Dermis blood vessel endothelial cell (primary cell): ENCODE measurements at places on chromosomes 11 and 22. TPM values are rescaled to one million over a fixed set of nuclear protein-coding genes. Genes with fewer than 3 reads are reported as not detected.

Gene PITPNM1
- 4.8 and 10.7 TPM in 2 replicates for total RNA-seq

Gene HOATZ
- not detected in 2 replicates for total RNA-seq

DNA sequence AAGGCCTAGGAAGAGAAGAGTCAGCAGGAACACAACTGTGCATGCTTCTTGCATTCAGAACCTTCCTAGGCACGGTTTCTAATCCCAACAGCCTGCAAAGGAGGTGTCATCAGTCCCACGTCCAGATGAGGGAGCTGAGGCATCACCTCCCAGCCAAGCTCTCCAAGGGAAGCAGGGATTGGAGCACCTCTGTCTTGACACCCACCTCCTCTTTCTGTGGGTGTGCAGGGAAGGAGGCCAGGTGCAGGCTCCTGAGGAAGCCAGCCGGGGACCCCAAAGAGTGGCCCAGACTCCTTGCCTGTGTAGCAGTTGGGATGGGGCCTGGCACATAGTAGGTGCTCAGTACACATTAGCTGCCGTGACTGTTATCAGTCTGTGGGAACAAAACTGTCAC, 2.0 kb downstream of the PNPLA5 start:
- DNase-seq, result no peak

Gene KCNQ1OT1
- 0.70 and 1.5 TPM in 2 replicates for total RNA-seq

GRCh38 chr11:64764040-64764611, 4.4 kb upstream of the PYGM start:
- DNase-seq, result no peak

DNA sequence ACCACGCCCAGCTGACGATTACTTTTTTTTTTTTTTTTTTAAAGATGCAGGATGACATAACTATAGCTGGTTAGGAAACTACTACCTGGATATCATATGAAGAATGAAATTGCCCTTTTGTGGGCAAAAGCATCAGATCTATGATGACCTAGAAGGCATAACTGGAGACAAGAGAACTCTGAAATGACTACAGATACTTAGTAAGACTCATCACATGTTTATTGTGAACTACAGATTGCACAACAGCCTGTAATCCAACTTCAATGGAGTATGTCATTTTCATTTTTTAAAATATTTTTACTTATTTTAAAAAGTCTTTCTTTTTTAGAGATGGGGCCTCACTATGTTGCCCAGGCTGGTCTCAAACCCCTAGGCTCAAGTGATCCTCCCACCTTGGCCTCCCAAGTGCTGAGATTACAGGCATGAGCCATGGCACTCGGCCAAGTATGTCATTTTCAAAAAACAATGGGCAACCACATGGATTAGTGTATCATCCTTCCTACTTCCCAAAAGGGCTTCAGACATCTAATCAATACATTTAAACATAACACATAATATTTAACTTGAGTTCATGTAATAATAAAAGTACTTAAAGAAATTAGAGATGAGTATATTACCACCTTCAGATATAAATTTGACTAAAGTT, 3.3 kb downstream of the MTMR2 start:
- DNase-seq, result peak; percentile 45

Gene MS4A15
- total RNA-seq, result not detected in 2 replicates

Gene HYLS1
- 9.0 and 10.6 TPM in 2 replicates for total RNA-seq

Gene MED19
- 13.1 and 17.6 TPM in 2 replicates for total RNA-seq

Gene SMC1B
- total RNA-seq, result not detected in 2 replicates

Gene LRRC75B
- total RNA-seq, result 3.4 and 6.3 TPM in 2 replicates

DNA sequence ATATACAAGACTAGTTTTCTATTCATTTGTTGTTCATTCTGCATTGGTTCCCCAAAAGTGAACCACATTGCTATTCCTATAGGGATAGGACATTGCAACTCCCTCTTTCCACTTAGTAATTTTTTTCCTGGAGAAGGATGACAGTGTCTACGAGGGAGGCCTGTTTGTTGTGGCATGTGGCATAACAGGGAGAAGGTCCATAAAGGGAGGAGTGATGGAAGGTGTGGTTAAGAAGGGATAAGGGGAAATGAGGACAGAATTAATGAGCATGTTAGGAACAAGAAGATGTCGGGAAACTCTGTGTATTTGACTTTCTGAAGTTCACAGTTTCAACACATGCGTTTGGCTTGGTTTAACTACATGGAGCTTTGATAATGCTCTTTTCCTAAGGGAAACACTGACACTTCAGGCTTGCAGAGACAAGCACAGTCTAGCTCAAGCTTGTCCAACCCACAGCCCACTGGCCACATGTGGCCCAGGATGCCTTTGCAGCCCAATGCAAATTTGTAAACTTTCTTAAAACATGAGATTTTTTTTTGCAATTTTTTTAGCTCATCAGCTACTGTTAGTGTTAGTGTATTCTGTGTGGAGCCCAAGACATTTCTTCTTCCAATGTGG, 149.7 kb downstream of the TRPC6 start:
- DNase-seq, result no peak

GRCh38 chr11:104858882-104859775, 39.1 kb downstream of the CASP12 start:
- DNase-seq, result no peak

GRCh38 chr11:61716478-61717285, 35.8 kb upstream of the MYRF start:
- DNase-seq, result peak; percentile 47

- peak; percentile 56 for DNase-seq
Observed at GRCh38 chr11:65488273-65489034, 10.4 kb upstream of the MALAT1 start.

DNA sequence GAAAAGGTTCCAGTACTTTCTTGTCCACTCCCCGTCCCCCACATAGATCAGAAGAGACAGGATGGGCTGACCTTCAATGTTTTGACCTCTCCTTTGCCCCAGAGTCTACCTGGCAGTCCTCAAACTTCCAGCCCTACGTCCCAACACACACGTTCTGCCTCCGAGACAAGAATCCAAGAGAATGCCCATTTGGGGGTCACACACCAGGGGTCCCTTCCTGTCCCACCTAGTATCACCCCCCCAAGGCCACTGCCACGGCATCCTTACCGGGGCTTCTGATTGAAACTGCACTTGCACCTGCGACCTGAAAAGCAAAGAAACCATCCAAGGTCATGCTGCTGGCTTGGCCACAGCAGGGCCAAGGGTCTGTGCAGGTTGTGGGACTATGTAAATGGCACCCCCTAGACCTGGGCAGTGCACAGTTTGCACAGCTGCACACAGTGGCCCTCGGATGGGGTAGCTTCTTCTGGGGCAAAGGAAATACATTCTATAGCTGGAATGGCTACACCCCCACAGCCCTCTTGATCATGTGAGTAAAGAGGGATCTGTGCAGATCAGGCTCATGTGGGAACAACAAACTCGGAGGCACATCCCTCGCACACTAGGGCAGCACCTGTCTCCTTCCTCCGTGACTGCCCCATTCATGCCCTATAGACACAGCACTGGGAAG, 16.5 kb upstream of the FXYD2 start:
- no peak for DNase-seq

GRCh38 chr11:28860893-28861292, 752.7 kb downstream of the METTL15 start:
- DNase-seq, result peak; percentile 80

Gene OR10D3
- total RNA-seq, result not detected in 2 replicates

DNA sequence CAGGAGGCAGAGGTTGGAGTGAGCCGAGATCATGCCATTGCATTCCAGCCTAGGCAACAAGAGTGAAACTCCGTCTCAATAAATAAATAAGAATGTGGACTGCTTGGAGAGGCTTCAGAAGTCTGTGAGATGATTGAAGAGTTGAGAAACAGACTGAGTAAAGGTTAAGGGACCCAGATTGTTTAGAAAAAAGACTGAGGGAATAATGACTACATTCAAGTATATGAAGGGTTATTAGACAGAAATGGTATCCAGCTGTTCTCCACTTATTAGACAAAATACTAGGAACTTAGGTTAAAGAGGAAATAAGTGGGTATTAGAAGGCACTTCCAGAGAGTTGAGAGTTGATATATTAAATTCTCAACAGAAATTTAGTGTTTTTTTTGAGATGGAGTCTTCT, 10.5 kb upstream of the YAP1 start:
- DNase-seq, result no peak

- DNase-seq, result no peak
Observed at GRCh38 chr11:11351042-11351586, 1.9 kb downstream of the CSNK2A3 start.

Gene RASD2
- 0.17 TPM in 1 of 2 replicates, not detected in the other for total RNA-seq

Gene ZNF143
- total RNA-seq, result 30.1 and 32.4 TPM in 2 replicates

Gene RAC2
- 11.2 and 32.4 TPM in 2 replicates for total RNA-seq

DNA sequence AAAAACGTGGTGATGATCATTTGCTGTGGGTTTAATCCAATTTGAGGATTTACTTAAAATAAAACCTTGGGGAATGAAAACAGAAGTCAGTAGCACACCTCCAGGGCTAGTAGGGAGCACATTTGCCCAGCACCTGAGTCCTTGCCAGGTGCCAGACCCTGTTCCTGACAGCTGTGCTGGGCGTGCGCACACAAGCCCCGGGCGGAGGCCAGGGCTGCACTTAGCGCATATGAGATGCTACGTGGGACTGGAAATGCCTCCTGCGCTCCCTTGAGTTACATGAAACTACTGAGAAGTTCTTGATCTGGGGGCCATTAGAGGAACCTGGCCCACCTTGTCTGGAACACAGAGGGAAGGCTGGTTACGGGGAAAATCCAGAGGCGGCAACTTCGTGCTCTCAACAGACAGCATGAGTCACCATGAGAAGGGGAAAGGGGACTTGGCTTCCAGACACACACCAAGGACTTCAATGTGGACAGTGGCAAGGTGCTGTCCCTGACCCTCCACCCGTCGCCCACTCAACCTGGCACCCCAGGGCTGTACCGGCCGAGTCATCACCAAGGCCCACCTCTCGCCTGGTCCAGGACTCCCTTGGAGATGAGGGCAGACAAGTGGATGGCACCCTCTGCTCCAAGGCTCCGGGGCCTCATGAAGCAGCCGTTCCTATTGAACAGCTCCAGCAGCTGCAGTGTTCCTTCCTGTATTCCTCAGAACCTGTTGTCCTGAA, 1468.6 kb downstream of the BRD1 start:
- DNase-seq, result no peak

GRCh38 chr11:12185106-12185690, 74.8 kb downstream of the MICAL2 start:
- no peak for DNase-seq

- no peak for DNase-seq
Observed at GRCh38 chr22:37351232-37351631, 68.9 kb downstream of the CYTH4 start.

GRCh38 chr11:47186076-47186699, at the start of gene PACSIN3:
TSS of gene PACSIN3 (minus strand) at chr11:47186434. CDS start at chr11:47182727, 3,707 bp downstream.
- peak; percentile 60 for DNase-seq

DNA sequence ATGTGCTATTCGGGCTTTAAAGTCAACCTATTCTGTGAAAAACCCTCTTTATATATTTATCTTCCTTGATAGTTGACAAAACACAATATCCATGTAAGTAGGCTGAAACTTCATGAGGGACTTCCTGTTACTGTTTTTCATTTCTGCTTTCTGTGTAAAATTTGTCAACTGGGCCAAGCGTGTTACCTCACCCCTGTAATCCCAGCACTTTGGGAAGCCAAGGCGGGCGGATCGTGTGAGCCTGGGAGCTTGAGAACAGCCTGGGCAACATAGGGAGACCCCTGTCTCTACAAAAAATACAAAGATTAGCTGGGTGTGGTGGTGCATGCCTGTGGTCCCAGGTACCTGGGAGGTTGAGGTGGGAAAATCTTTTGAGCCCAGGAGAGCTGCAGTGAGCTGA, 66.5 kb upstream of the SLC25A18 start:
- no peak for DNase-seq

GRCh38 chr22:31036671-31037550, 44.2 kb upstream of the SMTN start:
- no peak for DNase-seq

- no peak for DNase-seq
Observed at GRCh38 chr11:95028357-95028756, 3.3 kb downstream of the KDM4E start.

GRCh38 chr11:118625976-118626375, 18.6 kb downstream of the PHLDB1 start:
- peak; percentile 21 for DNase-seq

Gene CCDC134
- 6.1 and 6.3 TPM in 2 replicates for total RNA-seq

DNA sequence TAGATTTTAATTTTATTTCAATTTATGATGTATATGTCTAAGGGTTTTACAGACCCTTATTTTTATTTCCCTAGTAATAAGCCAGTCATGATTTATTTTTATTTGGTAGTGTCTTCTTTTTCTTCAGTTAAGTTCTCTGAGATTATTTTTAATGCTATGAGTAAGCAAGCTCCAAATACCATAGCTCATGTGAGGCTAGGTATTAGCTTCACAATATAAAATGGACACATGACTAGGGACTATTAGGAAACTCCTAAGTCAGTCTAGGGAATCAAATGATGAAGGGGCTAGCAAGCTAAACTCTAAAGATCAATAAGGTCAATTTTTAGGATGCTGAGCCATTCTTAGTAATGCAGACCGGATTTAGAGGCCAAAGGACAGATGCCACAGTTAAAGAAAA, 45.9 kb downstream of the CKAP5 start:
- peak; percentile 43 for DNase-seq
